Activated T-cell treated with anti-CD3 and anti-CD28 coated beads, Interleukin-2, amount 50 U/mL, for 72 hours (primary cell): ENCODE measurements at places on chromosomes 11 and 22. TPM values are rescaled to one million over a fixed set of nuclear protein-coding genes. Genes with fewer than 3 reads are reported as not detected.

GRCh38 chr11:111949519-111950426, 12.6 kb downstream of the DIXDC1 start:
- no peak for DNase-seq

The KRTAP5-10 gene
- not detected for total RNA-seq

GRCh38 chr22:31829505-31829904, 75.7 kb downstream of the DEPDC5 start:
- peak; percentile 79 for DNase-seq

- no peak for DNase-seq
These were observed 90.2 kb downstream of the SCN3B start for GRCh38 chr11:123564221-123564620.

GRCh38 chr11:134727636-134728035, 315.6 kb upstream of the B3GAT1 start:
- DNase-seq: no peak

GRCh38 chr11:47917599-47918369, 62.6 kb upstream of the PTPRJ start:
- DNase-seq: no peak

- DNase-seq: no peak
These were observed 12.1 kb downstream of the OR51B4 start for GRCh38 chr11:5289696-5290095.

DNA sequence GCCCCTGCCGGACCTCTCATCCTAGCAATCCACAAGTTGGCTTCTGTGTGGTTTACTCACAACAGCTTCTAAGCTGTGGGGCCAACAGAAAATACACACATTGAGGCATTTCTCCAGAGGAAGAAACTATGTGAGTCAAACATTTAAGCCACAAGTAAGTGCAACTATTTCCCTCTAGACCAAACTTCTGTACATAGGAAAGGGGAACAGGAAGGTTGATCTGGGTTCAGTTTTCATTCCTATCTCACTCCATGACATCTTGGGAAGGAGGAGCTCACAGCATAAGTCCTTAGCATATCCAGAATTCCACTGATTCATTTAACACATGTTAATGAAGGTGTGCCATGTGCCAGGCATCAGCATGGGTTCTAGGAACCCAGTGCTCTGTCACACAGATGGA, 72.8 kb upstream of the PICALM start:
- DNase-seq: no peak

DNA sequence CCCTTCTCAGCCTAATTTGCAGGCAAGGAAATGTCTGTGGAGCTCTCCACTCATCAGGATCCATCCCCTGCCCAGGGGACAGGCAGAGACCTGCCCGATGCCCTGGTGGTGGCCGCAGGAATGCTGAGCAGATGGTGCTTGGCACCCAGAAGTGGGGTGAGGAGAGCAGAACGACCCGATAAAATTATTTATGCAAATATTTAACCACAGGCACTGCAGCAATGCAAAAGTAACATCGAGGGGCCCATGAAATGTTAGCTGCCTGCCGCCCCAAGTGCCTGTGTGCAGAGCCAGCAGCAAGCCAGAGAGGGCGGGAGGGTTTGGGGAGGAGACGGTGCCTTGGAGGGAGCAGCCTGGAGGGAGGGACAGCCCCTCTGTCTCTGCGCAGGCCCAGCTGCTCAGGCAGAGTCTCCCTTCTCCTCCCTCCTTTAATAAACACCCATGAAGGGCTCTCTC, 205.5 kb downstream of the CTTN start:
- no peak for DNase-seq

The NXPE1 gene
- not detected for total RNA-seq

GRCh38 chr11:75345455-75346160, 5.9 kb downstream of the ARRB1 start:
- DNase-seq: peak; percentile 17

DNA sequence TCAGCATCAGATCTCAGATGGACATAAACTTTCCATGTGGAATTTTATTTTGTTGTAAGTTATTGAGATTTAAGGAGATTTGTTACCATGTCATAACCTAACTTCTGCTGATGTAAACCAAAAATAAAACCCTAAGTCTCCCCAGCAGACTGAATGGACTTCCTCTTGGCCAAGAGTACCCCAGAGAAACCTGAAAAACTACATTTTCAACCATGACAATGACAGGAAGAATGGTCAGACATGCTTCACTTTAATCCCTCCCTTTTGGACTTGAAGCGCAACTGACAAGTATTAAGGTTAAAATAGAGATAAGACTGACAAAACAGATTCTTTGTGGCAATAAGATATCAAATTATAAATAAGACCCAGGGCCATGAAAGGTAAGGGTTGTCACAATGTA, 579.7 kb upstream of the RAG2 start:
- DNase-seq: no peak

DNA sequence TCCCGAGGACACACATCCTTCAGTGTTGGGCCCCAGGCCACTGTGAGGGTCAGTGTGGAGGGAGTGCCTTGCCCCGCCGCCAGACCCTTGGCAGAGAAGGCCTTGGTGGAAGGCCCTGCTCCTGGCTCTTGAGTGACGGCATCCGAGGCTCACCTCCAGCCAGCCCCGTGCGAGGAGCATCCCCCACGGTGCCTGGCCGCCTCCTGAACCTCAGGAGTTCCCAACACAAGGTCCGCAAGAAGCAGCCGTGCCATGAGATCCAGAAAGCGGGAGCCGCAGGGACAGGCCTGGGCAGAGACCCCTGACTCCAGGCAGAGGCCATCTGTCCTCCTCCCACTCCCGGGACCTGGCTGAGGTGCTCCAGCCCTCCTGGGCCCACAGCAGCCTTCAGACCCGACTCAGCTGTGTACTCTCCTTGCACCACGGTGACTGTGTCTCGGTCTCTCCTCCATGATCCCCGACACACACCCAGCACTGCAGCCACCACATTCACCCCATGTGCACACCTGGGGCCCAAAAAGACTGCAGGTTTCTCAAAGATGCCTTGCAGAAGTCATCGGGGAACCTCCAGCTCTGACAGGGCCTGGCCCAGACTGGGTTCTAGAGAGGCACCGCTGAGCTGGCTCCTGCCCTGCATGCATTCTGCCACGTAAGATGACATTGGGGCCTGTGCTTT, 870.2 kb downstream of the BRD1 start:
- DNase-seq: no peak

GRCh38 chr11:73288873-73289707, 17.0 kb downstream of the P2RY6 start:
- peak; percentile 64 for DNase-seq

The RAB3IL1 gene
- total RNA-seq: 0.49 TPM

- DNase-seq: peak; percentile 69
These were observed 38.0 kb downstream of the TMEM45B start for GRCh38 chr11:129853518-129854231.

- no peak for DNase-seq
These were observed 10.8 kb upstream of the TCF20 start for GRCh38 chr22:42281284-42281683.

GRCh38 chr22:43848366-43849171, 13.7 kb downstream of the SULT4A1 start:
- no peak for DNase-seq

GRCh38 chr11:68934321-68934645, 30.6 kb downstream of the IGHMBP2 start:
- DNase-seq: no peak

The DEFB131B gene
- total RNA-seq: not detected

DNA sequence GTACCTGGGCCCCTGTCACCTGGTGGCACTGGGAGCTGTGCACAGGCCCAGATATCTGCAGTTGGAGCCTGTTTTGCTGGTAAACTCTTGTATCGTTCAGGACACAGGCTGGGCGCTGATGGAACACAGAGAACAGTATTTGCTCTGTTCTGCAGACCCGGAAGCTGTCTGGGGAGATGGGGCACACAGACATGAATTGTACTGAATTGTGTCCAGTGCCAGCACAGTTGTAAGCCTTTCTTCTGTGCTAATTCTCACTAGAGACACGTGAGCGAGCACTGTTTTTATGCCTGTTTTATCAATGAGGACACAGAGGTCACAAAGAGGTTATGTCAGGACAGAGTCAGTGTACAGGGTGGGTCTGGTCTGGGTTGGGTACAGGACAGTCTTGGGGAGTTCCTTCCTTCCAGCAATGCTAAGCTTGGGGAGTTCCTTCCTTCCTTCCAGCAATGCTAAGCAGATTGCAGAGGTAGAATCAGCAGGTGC, 24.4 kb upstream of the ACR start:
- DNase-seq: no peak

DNA sequence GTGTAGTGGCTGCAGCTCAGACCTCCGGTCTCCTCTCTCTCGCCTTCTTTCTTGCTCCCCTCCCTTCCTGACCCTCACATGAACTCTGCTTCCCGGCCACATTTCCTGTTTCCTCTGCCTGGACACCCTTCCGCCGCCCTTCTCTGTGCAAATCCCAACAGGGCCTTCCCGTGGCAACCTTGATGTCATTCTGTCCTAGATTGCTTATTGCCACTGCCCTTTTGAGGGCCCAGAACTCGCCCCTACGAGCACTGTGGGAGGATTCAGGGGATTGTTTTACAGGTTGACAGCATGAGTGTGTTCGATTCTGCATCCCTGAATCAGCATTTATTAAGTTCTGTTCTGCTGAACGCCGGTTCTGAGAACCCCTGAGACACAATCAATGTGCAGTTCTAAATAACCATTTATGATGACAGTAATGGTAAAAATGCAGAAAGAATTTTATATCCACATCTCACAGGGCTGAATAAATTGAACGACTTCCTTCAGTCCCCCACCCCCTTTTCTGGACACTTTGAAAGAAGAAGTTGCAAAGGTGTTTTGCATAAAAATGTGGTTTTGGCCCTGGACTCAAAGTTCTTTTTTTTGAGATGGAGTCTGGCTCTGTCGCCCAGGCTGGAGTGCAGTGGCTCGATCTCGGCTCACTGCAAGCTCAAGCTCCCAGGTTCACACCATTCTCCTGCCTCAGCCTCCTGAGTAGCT, 6.4 kb downstream of the BATF2 start:
- DNase-seq: no peak

DNA sequence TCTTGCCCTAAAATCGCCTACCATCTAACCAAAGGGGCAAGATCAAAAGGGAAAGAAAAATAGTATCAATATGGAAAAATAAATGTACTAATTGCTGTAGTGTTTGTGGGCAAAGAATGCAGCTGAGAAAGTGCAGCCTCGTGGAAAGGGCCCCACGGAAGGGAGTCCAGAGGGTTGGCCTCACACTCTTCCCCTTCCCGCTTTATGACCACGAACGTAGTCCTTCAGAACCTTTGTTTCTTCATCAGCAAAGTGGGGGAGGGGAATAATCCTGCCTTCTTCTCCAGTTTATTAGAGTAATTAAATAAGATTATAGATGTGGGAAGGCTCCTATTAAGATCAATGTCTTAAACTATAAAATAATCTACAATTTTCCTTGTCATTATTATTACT, 41.0 kb downstream of the FLI1 start:
- no peak for DNase-seq

GRCh38 chr11:128520206-128520887, 67.0 kb downstream of the ETS1 start:
- DNase-seq: no peak

The CALCB gene
- 11.9 TPM for total RNA-seq

DNA sequence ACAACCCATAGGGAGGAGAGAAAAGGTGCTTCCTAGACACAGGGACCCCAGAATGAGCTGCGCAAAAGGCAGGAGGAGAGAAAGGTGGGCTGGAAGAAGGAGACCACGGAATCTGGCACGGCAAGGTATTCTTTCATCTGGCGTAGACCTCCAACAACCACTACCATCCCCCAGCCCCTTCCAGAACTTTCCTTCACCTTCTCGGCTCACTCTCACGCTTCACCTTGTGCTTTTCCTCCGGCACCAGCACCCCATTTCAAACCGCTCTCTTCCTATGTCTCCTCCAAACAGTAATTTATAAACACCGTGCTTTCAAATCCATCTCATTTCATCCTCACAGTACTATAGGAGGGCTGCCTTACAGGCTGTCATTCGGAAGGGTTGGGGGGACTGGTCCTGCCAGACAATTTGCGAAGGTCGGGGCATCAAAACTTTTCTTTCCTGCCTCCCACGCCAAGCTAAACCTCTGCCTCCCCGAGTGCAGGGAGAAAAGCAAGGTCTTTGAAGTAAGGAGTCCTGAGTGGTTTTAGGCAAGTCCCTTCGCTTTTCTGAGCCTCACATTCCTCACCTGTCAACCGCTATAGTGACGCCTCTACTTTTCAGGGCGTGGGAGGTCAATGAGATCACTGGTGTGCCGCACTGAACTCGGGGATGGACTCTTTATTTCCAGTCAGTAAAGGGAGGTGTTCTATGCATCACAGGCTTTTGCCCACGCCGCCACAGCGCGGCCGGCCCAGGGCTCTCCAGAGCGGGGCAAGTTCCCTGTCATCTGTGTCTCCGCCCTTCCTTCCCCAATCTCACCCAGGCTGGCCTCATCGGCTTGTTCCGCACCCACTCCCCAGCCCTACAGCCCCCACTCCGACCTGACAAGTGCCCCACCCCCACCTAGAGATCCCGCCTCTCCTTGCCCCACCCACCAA, 800 bp downstream of the KCTD21 start:
- DNase-seq: peak; percentile 84

- no peak for DNase-seq
These were observed 25.0 kb upstream of the EXPH5 start for GRCh38 chr11:108618529-108618928.

- no peak for DNase-seq
These were observed 238.7 kb downstream of the FAM181B start for GRCh38 chr11:82494988-82495432.

The SLC5A4 gene
- not detected for total RNA-seq

DNA sequence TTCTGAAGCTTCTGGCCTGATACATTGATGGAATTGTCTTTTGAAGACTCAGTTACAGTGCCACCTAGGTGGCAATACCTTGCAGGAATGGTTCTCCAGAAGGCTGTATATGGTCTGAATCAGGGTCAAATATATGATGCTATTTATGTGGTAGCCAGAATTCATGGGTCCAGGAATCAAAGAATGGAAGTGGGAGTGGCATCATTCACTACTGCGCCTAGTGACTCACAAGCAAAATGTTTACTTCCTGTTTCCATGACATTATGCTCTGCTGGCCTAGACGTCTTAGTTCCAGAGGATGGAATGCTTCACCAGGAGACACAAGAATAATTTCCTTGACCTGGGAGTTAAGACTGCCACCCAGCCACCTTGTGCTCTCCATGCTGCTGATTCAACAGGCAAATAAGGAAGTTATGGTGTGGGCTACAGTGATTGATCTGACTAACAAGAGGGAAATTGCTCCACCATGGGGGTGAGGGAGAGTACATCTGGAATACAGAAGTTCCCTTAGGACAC, 491.8 kb downstream of the ETS1 start:
- no peak for DNase-seq

GRCh38 chr11:75598264-75598663, 36.2 kb downstream of the SERPINH1 start:
- DNase-seq: no peak

GRCh38 chr22:28009272-28009827, 90.3 kb upstream of the PITPNB start:
- DNase-seq: peak; percentile 79

- no peak for DNase-seq
These were observed 6.9 kb upstream of the P4HA3 start for GRCh38 chr11:74318241-74318932.

- DNase-seq: no peak
These were observed 67.5 kb downstream of the ARFGAP2 start for GRCh38 chr11:47109051-47109726.

The DRD2 gene
- 0.12 TPM for total RNA-seq

The LRP4 gene
- total RNA-seq: 0.09 TPM

GRCh38 chr22:22887621-22888503, at the start of gene IGLL5:
IGLL5 (plus strand) TSS chr22:22887816; CDS start chr22:22888054, 238 bp downstream.
- no peak for DNase-seq

- no peak for DNase-seq
These were observed 112.6 kb downstream of the ARL14EP start for GRCh38 chr11:30435488-30435887.

The TST gene
- 3.5 TPM for total RNA-seq

- DNase-seq: no peak
These were observed 21.6 kb upstream of the SESN3 start for GRCh38 chr11:95252586-95252985.

- no peak for DNase-seq
These were observed 4.2 kb downstream of the CHORDC1 start for GRCh38 chr11:90218606-90219005.
